ENCODE measurements at places on chromosomes 5 and 9.

DNA sequence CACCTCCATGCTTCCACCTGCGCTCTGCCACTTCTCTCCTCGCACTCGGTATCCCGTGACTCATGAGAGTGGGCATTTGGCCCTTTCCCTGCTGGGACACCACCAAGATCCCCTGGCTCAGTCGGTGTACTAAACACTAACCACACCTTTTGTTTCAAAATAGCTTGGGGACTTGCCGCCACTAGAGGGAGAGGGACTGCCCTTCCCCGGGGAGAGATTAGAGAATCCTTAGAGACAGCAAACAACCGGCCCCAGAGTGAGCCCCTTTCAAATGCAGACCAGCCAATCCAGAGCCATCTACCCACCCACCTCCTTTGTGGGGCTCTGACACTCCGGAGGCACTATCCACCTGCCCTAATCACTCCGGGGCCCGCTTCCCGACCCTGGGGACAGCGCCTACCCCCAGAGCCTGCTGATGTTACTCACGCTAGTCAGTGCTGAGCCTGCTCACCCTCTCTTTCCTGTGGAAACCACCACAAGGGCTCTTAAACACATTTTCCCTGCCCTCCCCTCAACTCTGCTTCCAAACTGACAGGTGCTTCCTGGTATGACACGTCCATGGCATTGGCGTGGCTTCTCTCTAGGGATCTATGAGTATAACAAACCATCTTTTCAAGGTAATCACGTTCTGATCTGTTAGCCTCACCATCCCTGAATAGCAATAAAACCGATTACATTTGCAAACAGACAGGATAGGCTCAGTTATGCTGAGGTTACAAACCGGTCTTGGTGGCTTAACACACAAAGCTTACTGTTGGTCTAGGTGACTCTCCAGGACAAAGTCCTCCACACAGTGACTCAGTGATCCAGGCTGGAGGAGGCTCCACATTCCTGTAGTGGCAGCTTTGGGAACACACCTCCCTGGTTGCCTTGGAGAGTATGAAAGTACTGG lies 180.1 kb upstream of the MVB12B start:
- no peaks in the 10 kb centered on the region for H3K4me1 ChIP-seq
- no peak for DNase-seq
- H3K27me3 ChIP-seq = peaks cover 29% of the 10 kb centered on the region
- H3K36me3 ChIP-seq = no peaks in the 10 kb centered on the region
- H3K27ac ChIP-seq = no peak overlapping the region
- no peak overlapping the region for H3K4me3 ChIP-seq

GRCh38 chr5:57383093-57383861 lies 99.3 kb downstream of the ACTBL2 start:
- H3K4me1 ChIP-seq = peaks cover 34% of the 10 kb centered on the region
- H3K27me3 ChIP-seq = peaks cover 2% of the 10 kb centered on the region
- peak overlapping the region; percentile 69 for H3K4me3 ChIP-seq
- peak; percentile 96 for DNase-seq
- H3K36me3 ChIP-seq = no peaks in the 10 kb centered on the region

GRCh38 chr9:135069558-135070197 lies 17.8 kb upstream of the OLFM1 start:
- peaks cover 16% of the 10 kb centered on the region for H3K27me3 ChIP-seq
- no peak overlapping the region for H3K27ac ChIP-seq
- peaks cover 2% of the 10 kb centered on the region for H3K36me3 ChIP-seq
- no peak overlapping the region for H3K4me3 ChIP-seq
- no peak for DNase-seq

- no peaks in the 10 kb centered on the region for H3K27me3 ChIP-seq
- H3K27ac ChIP-seq = no peak overlapping the region
- no peaks in the 10 kb centered on the region for H3K36me3 ChIP-seq
- no peak for DNase-seq
- H3K4me1 ChIP-seq = no peaks in the 10 kb centered on the region
- H3K4me3 ChIP-seq = no peak overlapping the region
Observed at GRCh38 chr5:121399879-121400278, 451.8 kb upstream of the FTMT start.

- peaks cover 56% of the 10 kb centered on the region for H3K27me3 ChIP-seq
- H3K4me3 ChIP-seq = no peak overlapping the region
- H3K4me1 ChIP-seq = no peaks in the 10 kb centered on the region
Observed at GRCh38 chr9:37056046-37056920, 22.2 kb upstream of the PAX5 start.

DNA sequence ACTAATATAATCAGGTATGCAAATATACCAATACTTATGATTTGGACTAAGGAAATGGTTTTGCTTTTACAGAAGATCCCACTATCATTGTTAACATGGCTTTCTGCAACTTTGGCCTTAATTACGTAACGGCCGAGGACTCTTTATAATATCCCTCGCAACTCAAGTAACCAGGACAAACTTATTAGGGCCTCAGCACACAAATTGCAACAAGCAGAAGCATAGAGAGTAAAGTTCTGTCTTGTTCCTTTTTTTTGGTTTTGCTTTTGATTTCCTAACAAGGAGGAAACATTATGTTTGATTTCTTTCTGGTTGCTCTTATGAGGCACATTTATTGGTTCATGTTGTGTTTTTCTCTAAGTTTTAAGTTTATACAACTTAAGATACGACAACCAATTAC lies 60.4 kb downstream of the RORB start:
- no peaks in the 10 kb centered on the region for H3K36me3 ChIP-seq
- H3K4me1 ChIP-seq = no peaks in the 10 kb centered on the region
- H3K4me3 ChIP-seq = no peak overlapping the region
- DNase-seq = no peak

GRCh38 chr9:120610975-120611689 lies 31.2 kb upstream of the CDK5RAP2 start:
- H3K4me3 ChIP-seq = no peak overlapping the region
- no peaks in the 10 kb centered on the region for H3K36me3 ChIP-seq
- no peak overlapping the region for H3K27ac ChIP-seq
- peaks cover 32% of the 10 kb centered on the region for H3K4me1 ChIP-seq
- H3K27me3 ChIP-seq = no peaks in the 10 kb centered on the region
- DNase-seq = no peak

GRCh38 chr9:37413311-37413710 lies 9.2 kb upstream of the GRHPR start:
- peak overlapping the region; percentile 52 for H3K27ac ChIP-seq
- H3K4me1 ChIP-seq = peaks cover 36% of the 10 kb centered on the region
- H3K4me3 ChIP-seq = no peak overlapping the region

DNA sequence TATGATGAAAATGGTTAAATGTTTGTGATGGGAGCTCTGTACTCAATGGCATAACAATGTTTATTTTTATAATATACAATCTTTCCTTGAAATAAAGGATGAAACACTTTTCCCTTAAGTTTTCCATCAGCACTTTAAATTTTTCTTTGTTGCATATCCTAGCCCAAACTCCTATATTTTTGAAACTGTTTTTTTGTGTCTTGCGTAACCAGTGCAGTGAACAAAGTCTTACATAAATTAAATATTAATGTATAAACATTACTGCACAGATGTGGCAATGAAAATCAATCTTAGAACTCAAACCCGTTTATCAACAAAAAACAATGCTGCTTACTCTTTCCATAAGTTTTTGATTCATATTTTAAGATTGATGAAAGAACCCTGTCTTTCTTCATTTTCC lies 34.1 kb upstream of the IL31RA start:
- no peak for DNase-seq
- H3K27ac ChIP-seq = no peak overlapping the region
- no peak overlapping the region for H3K4me3 ChIP-seq
- peaks cover 17% of the 10 kb centered on the region for H3K27me3 ChIP-seq
- H3K4me1 ChIP-seq = peaks cover 8% of the 10 kb centered on the region

DNA sequence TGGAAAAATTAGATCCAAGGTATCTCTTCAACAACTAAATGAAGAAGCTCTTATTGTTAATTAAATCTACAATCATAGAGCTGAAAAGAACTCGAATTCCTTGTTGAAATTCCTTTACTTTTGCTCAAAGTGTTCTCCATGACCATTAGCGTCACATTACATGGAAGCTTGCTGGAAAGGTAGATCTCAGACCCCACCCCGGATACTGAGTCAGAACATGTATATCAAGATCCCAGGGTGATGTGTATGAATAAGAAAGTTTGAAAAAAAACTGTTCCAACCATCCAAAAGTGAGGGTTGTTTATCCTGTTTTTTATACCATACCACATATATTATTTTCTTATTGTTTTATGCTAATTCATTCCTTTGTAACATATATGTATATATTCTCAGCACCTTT lies 237.1 kb upstream of the PUM3 start:
- H3K36me3 ChIP-seq = no peaks in the 10 kb centered on the region
- H3K27me3 ChIP-seq = no peaks in the 10 kb centered on the region
- no peaks in the 10 kb centered on the region for H3K4me1 ChIP-seq

Measured in HFFc6 (cell line).